ENCODE measurements at places on chromosomes 1 and 21.

- no peak for DNase-seq
Observed at GRCh38 chr1:232578651-232579195, 51.2 kb downstream of the SIPA1L2 start.

DNA sequence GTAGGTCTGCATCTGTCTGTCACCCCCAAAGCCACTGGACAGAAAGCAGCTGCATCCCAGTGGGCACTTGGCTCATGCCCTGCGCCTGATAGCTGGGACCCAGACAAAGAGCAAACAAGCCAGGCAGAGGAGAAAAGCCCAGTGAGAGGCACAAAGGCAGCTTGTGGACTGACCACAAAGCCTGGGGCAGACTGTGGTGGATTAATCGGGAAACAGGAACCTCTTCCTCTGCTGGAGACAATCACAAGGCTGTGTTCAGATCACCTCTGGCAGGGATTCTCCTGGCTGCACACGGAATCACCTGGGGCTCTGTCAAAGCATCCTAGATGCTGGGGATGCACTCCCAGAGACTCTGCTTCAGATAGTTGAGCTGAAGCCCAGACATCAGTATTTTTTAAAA, 15.2 kb upstream of the GJB5 start:
- no peak for DNase-seq

DNA sequence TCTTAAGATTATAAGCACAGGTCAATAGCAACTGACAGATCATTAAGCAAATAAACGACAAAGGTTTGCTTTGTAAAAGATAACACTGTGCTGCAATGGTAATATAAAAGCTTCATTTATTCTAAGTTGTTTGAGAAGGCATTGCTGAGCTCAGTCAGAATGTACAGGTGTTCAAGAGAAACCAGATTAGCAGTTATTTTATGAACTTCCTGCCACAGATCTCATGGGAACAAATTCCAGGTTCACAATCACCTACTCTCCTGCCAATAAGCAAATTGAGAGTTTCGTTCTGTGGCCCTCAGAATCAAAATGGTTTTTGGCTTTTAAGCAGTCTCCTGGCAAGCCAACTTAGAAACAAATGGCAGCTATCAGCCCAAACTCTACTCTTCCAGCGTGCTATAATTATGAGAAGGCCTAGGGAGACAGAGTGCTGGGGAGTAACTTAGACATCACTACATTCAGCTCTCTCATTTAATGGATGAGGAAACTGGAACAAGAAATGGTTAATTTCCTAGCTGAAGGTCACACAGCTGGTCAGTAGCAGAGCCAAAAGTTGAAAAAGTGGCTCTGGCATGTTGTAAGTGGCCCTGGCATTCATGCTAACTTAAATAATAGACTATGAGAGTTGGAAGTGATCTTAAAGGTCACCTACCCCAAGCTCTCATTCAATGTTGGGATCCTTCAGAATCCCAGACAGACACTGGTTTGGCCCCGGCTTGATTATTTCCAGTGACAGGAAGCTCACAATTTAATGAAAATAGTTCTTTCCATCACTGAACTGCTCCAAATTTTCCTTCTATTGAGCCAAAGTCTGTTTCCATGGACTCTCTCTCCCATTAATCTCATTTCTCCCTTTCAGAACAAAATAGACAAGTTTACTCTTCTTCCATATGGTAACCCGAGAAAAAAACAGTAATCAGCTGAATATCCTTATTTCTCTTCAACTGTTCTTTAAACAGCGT, 82.6 kb upstream of the EDEM3 start:
- DNase-seq, result no peak

GRCh38 chr1:35569936-35570335, 3.2 kb upstream of the TFAP2E start:
- DNase-seq, result peak; percentile 71
